CD4-positive, alpha-beta T cell treated with Interleukin-17A for 4 hours (primary cell): ENCODE measurements at places on chromosomes 7 and 10.

DNA sequence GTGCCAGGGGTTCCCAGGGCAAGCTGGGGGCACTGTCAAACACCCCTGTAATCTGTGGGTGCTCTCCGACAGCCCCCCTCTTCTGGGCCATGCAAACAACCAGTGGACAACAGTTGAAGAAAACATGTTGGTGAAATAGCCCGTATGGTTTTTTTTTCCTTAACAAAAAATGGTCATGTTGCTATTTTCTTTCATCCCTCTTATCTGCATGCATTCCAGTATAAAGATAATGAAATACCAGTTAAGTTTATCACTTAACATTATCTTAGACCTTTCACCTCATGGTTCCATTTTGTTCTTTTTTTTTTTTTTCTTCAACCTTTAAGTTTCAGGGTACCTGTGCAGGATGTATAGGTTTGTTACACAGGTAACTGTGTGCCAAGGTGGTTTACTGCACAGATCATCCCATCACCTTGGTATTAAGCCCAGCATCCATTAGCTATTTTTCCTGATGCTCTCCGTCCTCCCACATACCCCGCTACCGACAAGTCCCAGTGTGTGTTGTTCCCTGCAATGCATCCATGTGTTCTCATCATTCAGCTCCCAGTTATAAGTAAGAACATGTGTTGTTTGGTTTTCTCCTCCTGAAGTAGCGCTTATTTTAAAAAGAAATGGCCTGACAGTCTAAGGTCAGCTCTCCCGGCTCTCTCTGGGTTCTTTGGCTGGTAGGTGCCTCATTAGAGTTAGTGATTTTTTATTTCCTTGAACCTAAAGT is 110.1 kb downstream of the NRP1 start:
- no peak for DNase-seq

DNA sequence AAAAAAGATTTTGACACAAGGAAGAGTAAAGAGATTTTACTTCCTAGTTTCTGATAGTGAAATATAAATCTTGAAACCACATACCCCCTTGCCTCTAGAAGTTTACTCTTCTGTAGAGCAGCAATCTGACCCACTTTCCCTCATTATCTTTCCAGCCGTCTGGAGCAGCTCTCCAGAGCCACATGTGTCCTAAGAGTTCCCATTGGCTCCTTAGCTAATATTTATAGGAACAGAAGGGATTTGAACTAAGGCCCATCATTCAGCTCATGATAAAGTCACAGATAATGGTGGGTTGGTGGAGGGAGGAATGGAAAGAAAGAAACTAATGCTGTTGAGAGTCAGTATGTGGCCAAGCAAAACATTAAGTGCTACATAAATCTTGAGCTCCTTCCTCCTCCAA is 121.8 kb downstream of the INHBA start:
- no peak for DNase-seq

DNA sequence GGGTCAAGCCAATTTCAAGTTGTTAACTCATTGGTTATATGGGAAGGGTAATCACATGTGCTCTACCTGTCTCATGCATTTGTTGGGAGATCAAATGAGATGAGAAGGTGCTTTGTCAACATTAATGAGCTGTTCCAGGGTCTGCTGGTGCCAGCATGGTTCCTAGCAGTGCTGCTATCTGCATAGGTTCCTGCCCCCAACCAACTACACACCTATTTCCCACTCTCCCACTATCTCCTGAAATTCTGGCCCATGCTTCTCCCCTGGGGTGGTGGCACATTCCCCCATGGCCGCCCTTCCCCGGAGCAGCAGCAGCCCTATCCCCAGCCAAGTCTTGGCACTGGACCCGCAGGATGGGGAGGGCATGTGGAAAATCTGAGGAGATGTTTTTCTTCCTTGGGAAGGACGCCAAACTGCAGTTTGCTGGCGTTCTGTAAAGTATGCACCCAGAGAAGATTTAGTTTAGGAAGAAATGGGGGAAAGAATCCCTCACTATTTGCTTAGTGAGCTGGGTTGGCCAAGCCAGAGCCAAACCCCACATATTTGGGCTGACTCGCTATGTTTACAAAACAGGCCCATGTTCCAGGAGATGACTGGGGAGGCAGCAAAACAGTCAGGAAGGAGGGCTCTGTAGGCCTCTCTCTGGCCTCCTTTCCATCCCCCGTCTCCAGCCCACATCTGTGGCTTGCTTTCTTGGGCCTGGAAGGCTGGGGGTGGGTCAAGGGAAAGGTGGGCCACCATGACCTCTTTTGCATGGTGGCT is 42.5 kb downstream of the PPP1R3C start:
- DNase-seq = no peak

DNA sequence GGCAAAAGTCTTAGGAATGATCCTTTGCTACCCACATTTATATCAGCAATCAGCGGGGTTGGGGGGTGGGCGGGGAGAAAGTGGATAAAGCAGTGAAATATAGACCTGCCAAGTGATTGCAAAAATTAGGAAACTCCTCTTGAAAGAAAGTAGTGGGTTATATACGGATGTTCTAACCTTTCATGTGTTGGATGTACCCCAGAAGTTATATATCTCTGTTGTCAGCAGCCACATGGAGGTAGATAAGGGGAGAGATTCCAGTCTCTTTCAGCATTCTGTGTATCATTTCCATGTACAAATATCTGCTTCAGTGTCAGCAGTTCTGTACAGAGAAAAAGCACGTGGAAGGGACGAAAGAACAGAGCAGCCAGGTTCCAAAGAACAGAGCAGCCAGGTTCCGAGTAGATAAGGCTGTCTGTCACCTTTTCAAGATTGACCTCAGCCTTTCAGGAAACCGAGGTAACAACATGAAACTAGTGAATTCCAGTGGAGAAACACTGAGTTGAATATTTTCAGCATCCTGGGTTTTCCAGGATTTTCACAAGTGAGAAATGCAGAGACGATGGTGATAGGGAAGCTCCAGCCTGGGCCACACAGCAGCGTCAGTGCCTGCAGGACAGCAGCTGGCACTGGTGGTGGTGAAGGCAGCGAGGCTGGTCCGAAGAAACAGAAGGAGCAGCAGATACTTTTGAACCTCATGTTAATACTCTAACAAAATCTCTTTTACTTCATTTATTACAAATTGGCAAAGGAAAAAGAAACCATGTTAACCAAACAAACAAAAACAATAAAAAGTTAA is 212.3 kb downstream of the C7orf25 start:
- DNase-seq = no peak

- DNase-seq = no peak
These were observed 256.8 kb upstream of the FZD8 start for GRCh38 chr10:35898716-35899440.

DNA sequence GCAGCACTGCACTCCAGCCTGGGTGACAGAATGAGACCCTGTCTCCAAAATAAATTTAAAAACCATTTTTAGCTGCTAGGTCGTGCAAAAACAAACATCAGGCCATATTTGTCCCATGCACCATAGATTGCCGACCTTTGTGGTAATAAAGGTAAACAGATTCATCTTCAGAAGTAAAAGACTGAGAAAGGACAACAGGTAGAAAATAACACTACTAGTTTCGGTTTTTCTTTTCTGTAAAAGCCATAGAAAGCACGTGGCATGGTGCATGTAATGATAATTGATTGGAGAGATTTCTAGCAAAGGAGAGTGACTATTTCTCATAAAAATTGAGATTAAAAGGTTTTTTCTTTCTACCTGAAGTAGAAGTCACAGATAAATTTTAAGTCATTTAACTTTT is 93.9 kb downstream of the DNAH11 start:
- DNase-seq = no peak

DNA sequence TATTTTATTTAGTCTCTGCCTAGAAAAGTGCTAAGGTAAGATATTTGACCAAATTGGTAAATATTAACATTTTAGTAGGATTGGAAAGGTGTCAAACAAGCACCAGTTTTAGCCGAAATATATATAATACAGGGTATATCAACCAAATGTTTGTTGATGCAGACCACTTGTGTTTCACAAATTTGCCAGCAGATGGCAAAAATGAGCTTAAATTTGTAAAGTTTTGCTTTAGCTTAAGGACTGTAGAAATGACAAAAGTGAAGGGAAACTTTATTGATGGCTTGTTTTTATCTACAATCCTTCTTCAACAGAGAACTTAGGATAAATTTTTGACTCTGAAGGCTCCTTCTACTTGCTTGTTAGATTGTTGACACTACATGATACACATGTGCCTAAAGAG is 4.8 kb upstream of the POLR1F start:
- peak; percentile 54 for DNase-seq

DNA sequence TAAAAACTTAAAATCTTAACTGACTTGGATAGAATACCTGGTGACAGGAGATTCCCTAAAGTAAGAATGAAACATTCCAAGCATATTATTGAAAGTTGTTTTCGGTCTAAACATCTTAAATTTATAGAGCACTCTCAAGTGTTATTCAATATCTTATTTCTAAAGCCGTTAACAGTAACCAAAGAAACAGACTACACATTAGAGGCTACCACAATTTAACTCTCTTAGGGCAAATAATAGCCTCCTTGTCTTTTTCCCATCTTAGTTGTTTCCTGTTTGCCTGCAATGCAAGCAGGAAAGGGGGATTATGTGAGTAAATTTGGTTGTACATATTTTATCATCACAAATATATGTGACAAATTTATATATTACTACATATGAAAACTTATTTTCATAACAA is 31.4 kb downstream of the NAPEPLD start:
- no peak for DNase-seq

- no peak for DNase-seq
These were observed 14.0 kb upstream of the ENTPD1 start for GRCh38 chr10:95741807-95742467.

GRCh38 chr7:149809215-149809614 is 29.0 kb upstream of the ZNF862 start:
- DNase-seq = no peak

- no peak for DNase-seq
These were observed 785 bp downstream of the DNTT start for GRCh38 chr10:96305019-96305418.

DNA sequence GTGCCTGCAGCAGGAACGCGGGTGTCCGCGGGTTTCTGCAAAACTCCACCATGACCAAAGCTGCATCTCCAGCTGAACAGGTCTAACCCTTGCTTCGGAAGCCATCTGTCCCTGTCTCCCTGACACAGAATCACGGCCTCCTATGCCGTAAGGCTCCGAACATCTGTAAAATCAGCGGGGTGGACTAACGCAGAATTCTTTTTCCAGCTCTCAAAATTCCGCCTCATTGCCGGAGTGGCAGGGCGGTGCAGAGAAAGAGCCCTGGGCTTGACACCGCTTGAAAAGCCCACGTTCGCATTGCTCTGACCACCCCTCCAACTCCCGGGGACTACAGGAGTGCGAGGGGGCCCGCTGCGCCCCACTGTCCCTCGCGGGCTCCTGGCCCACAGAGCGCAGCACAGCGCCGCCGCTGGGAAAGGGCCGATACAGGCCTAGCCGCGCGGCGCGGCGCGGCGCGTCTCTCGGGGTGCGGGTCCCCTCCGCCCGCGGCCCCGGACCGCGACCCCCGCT is 409 bp downstream of the DNMBP start:
- DNase-seq = peak; percentile 22

DNA sequence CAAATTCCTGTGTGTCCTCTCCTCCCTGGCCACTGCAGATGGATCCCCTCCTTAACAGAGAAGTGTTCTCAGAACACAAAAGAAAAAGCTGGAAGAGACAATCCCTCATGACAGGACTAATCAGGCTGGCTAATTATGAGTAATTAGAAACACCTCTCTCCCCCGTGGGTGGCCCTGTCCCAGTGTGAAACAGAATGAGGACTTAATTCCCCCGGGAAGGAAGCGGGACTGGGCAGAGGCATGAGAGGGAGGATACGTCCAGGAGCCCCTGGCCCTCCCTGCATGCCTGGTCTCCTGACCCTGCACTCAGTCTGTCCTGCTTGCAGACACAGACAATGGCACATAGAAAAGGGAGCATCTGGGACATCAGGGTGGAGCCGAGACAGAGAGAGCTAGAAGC is 7.6 kb upstream of the ADCYAP1R1 start:
- no peak for DNase-seq

GRCh38 chr10:57221674-57222073 is 860.6 kb upstream of the ZWINT start:
- no peak for DNase-seq

DNA sequence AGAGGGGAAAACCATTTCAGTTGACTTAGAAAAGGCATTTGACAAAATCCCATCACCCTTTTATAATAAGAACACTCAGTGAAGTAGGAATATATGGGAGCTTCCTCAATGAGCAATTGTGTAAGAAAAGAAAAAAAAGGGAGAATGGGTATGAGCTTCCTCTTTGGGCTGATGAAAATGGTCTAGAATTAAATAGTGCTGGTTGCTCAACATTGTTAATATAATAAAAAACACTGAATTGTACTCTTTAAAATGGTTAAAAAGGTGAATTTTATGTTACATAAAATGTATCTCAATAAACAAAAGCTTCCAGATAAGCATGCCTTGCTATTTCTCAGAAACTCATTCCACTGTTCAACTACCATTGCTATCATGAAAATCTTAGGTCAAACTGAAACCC is 40.6 kb downstream of the LRRC17 start:
- DNase-seq = no peak

GRCh38 chr10:63430091-63430998 is 35.4 kb downstream of the JMJD1C start:
- DNase-seq = no peak

- DNase-seq = no peak
These were observed 91.9 kb downstream of the FAM13C start for GRCh38 chr10:59270492-59270891.

DNA sequence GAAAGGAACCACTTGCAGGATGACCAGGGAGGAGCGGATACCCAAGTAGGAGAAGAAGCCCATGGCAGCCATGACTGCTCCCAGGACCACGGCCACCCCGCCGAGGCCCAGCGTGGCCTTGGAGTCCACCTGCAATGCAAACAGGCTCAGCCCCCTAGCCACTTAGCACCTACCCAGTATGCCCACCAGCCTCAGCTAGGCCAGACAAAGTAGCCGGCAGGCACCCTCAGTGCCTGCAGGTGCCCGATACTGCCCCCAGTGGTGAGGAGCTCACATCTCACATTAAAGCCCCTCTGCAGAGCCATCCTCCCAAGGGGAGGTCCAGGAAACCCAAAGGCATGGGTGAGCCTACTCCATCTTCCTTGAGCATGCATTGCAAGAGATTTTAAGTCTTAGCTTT is 6.6 kb downstream of the NPC1L1 start:
- DNase-seq = peak; percentile 47

- DNase-seq = no peak
These were observed 116.6 kb downstream of the CREB5 start for GRCh38 chr7:28528899-28529298.

DNA sequence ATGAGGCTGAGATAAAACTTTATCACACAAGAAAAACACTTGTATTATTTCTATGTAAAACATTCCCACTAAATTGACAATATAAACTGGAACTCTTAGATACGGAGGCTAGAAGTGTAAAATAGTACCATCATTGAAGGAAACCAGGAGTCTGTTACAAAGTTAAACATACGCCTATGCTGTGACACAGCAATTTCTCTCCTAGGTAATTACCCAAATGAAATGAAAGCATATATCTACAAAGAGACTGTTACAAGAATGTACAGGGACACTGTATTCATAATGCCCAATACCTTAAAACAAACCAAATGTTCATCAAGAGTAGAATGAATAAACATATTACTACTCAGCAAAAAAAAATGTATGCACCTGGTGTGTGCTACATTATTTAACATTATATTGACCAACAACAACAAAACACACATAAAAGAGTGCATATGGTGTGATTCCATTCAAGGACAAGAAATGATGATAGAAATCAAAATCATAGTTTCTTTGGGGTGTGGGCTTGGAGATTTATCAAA is 33.2 kb upstream of the ELAPOR2 start:
- no peak for DNase-seq
